ENCODE measurements at places on chromosomes 7 and 10. TPM values are rescaled to one million over a fixed set of nuclear protein-coding genes. Genes with fewer than 3 reads are reported as not detected.

The PCLO gene
- 2.2 TPM for total RNA-seq

The CALHM1 gene
- total RNA-seq, result not detected

The NPTX2 gene
- 23.8 TPM for total RNA-seq

The SAP25 gene
- total RNA-seq, result 2.3 TPM

The LRRC18 gene
- total RNA-seq, result not detected

The ZNF862 gene
- total RNA-seq, result 9.4 TPM

GRCh38 chr7:103380395-103381191 lies 33.1 kb downstream of the PSMC2 start:
- DNase-seq, result no peak

- DNase-seq, result no peak
Observed at GRCh38 chr10:49303711-49304110, 4.7 kb downstream of the C10orf71 start.

- no peak for DNase-seq
Observed at GRCh38 chr7:142459551-142459963, 201.7 kb upstream of the PRSS58 start.

DNA sequence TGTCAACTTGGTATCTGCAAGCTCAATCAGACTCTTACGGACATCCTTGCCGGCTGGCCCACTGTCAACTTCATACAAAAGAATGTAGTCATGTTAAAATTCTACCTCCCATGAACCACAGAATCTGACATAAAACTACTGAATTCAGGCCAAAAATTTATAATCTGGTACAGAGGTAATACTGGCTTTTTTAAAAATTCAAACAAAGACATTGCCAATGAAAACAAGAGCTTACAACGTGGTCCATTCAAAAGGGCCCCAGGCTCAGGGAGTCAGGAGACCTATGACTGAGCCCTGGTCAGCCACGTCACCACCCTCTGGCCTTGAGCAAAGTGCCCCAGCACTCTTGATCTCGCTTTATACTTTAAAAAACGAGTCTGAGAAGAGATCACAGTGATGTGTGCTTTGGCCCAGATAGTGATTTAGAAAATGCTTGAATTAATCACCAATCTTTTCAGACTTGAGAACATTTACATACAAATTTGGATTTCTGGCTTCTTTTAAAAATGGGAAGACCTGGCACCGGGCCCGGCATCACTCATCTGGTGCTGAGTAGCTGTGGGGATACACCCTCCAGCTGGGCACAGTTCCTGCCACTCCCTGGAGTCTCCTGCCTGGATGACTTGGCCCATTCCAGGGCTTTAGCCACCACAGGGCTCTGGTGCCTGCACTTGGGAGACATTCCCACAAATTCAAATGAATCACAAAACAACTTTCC lies 94.1 kb downstream of the PIP4K2A start:
- DNase-seq, result no peak

GRCh38 chr7:65265933-65266519 lies 107.6 kb upstream of the ZNF92 start:
- no peak for DNase-seq

GRCh38 chr7:12315049-12315448 lies 88.6 kb downstream of the VWDE start:
- no peak for DNase-seq

- no peak for DNase-seq
Observed at GRCh38 chr7:128287556-128287955, 46.5 kb downstream of the LEP start.

DNA sequence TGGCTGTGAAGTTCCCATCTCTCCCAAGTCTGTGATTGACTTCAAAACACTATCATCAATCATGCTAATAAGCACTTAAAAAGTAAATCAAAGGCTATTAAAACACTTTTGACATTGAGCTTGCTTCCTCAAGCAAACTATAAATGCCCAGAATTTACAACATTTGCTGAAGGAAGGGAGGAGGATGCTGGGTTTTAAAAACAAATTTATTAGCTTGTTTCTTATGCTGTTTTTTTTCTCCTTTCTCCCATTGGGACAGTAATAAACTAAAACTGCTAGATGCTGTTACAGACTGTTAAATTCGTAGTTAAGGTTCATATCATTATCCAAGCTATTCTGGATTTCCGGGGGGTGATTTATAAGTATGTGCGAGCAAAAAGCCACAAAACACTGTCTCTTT lies 250.5 kb downstream of the SORCS1 start:
- no peak for DNase-seq

GRCh38 chr10:13899941-13900340 lies 313.2 kb downstream of the PRPF18 start:
- no peak for DNase-seq

- DNase-seq, result no peak
Observed at GRCh38 chr10:124364674-124365073, 54.0 kb downstream of the OAT start.

Data from mesenteric fat pad (tissue), 1 donor.